ENCODE measurements at places on chromosomes 16 and 17.

DNA sequence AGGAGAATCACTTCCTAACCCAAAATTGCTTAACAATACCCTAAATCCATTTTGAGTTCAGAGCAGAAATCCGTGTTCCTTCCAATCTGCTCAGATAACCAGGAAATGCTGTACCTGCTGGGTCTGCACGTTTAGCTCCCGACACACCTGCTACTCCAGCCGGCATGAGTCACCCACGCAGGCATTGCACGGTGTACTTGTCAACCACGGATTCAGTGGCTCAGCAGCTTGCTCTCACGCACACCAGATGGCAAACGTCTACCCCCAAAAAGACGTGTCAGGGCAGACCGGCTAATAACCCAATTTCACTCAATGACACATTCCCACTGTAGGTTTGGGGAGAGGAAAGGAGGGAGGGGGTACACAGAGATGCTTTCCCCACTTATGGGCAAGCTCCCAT, 468.1 kb downstream of the SOX9 start:
- no peak for DNase-seq

GRCh38 chr17:81075307-81075706, 40.4 kb downstream of the BAIAP2 start:
- no peak for DNase-seq

DNA sequence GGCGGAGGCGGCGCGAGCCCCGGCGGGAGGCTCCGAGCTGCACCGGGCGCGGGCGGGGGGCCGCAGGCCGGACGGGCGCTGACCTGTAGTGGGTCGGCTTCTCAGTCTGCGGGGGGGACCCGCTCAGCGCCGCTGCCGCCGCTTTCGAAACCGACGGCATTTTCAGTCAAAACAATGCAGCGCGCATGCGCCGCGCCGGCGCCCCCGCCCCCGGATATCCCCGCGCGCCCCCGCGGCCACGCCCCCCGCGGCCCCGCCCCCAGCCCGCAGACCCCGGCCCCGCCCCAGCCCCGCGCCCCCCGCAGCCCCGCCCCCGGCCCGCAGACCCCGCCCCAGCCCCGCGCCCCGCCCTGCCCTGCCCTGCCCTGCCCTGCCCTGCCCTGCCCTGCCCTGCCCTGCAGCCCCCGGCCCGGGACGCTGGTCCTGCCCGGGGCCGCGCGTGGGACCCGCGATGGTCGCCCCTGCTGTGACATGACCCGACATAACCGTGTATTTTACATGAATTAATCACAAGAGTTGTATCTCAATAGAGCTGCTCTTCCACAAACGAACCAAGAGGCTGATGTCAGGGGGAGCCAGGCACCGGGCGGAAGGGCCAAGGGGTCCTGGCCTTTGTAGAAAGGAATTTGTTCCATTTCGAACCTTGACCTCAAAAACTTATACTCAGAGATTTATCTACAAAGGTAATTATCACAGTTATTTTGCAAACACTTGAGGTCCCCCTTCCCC, at the start of gene UNKL:
UNKL (minus strand) TSS at position 173 of the 729 bp plus-strand sequence; CDS start at position 160, 13 bp downstream.
- peak; percentile 98 for DNase-seq

DNA sequence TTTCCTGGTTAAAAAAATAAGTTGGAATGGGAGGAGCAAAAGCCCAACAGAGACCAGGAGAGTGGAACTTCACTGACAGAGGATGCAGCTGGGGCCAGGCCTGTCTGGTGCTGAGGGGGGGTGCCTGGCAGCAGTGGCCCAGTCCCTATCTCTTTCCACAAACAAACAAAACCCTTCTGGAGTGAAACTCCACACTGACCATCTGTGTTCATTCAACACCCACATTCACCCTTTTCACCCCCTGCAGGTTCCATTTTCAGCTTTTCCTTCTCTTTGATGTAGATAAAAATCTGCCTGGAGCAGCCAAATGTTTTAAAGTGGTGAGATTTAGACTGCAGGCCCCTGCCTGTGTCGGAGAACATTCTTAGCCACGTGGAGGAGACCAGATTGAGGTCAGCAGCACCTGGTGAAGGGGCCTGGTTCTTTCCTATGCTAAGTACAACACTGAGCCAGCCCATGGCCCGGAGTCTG, 161.4 kb upstream of the CDH11 start:
- DNase-seq = no peak

DNA sequence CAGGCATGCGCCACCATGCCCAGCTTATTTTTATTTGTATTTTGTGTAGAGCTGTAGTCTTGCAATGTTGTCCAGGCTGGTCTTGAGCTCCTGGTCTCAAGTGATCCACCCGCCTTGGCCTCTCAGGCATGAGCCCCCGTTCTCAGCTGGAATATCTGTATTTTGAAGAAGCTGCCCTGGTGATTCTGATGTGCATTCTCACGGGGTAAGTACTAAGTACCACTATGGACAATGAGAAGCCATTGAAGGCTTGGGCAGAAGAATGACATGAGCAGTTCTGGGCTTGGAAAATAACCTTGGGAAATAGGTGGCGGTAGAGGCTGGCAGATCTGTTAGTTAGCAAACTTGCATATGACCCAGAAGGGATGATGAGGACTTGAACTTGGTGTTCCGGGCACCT, 15.6 kb upstream of the NKD1 start:
- no peak for DNase-seq

DNA sequence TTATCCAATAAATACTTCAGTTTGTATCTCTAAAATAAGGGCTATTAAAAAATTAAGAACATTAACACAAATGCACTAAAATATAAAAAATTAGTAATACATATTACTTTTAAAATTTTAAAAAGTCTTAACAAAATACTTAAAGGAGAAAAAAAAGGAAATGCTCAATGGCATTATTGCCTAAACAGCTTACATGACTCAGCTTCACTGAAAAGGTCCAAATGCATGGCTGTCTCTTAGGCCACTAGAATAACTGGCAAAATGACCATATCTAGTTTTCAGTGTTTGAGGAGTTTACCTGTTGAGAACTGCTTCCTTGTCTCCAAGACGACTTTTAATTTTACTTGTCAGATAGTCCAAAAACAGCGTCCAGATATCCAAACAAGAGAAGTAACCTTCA, 66.0 kb downstream of the XPO6 start:
- no peak for DNase-seq

GRCh38 chr16:72764015-72764654, 283.8 kb downstream of the ZFHX3 start:
- DNase-seq = no peak

- no peak for DNase-seq
These were observed 62.5 kb downstream of the WDR59 start for GRCh38 chr16:74922150-74923138.

DNA sequence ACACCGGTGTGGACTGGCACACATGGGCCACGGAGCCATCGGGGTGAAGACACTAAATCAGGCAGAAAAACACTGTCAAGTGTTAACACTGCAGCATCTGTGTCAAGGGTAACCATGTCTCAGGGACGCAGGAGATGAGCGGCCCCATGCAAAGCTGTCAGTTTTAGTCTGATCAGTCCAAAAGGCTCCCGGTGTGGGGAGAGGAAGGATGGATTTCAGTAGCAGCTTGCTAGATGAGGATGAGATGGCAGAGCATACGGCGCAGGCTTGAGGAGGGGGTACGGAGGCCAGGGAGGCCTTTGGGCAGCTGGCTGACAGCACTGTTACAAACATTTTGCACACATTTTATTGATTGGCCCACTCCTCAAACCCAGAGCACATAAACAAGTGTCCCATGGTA, 98.1 kb downstream of the GNAO1 start:
- DNase-seq = no peak

DNA sequence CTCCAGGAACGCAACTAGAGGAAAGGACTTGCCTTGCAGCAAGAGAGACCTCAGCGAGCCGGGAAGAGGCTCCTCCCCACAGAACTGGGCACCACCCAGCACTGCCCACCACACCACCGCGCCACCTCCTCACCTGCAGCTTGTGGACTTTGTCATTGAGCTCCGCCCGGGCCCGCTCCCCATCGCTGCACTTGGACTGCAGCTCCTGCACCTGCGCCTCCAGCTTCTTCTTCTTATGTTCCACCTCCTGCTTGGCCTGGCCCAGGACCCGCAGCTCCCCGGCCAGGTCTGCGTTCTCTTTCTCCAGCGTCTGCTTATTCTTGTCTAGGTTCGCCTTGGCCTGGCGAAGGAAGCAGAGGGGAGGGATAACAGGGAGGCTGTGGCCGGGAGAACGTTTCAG, 76.7 kb downstream of the NDE1 start:
- no peak for DNase-seq

- DNase-seq = no peak
These were observed 27.4 kb upstream of the AQP8 start for GRCh38 chr16:25189305-25189704.

- no peak for DNase-seq
These were observed 9.9 kb upstream of the MEAK7 start for GRCh38 chr16:84514295-84514873.

- no peak for DNase-seq
These were observed 177.7 kb downstream of the MRTFB start for GRCh38 chr16:14248791-14249190.

DNA sequence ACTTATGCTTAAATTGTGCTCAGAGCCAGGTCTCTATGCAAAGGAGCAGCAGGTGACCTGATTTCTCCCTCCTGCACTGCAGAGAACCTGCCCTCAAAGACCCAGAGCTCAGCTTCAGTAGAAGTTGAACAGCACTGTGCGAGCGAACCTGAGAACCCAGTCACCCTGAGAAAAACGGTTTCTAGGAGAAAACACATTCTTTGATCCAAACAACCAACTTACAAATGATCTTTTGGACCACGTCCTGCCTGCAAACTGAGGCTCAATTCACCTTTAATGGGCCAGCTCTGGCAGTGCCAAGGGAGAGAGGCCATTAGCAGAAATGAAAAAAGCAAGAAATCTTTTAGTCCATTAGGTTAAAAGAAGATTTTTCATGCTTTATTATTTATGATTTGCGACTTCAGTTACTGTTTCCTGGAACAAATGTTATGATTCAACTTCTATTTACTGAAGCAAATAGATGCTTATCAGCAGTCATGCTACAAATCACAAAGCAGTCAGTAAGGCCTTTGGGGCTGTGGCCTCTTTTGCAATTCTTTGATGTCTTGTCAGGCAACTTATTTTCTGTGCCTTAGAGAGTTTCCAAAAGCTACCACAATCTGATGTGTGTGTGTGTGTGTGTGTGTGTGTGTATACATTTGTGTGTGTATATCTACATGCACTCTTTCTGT, 65.7 kb upstream of the LRRC37A3 start:
- DNase-seq = peak; percentile 13

- no peak for DNase-seq
These were observed 243.5 kb upstream of the SDK2 start for GRCh38 chr17:73887739-73888138.

GRCh38 chr17:77491921-77492445, 351.2 kb downstream of the SEC14L1 start:
- no peak for DNase-seq

GRCh38 chr16:69703638-69704037, 22.7 kb downstream of the NQO1 start:
- peak; percentile 47 for DNase-seq

DNA sequence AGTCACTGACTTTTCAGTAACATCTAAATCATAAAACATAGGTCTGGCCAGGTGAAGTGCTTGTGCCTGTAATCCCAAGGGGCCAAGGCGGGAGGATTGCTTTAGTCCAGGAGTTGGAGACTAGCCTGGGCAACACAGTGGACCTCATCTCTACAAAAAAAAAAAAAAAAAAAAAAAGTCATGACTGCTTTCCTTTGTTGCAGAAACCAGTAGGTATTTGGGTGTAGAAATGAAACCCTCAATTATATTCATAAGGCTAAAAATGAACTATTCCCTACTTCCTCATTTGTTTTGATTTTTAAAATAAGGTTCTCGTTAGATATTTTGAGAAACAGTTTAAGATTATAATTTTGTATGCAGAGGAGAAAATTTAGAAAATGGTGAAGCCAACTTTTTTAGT, 26.0 kb downstream of the PITPNC1 start:
- no peak for DNase-seq

GRCh38 chr17:27293359-27293897, 486 bp upstream of the WSB1 start:
- DNase-seq = peak; percentile 7

- DNase-seq = no peak
These were observed 39.2 kb downstream of the ADCY7 start for GRCh38 chr16:50305441-50306061.

DNA sequence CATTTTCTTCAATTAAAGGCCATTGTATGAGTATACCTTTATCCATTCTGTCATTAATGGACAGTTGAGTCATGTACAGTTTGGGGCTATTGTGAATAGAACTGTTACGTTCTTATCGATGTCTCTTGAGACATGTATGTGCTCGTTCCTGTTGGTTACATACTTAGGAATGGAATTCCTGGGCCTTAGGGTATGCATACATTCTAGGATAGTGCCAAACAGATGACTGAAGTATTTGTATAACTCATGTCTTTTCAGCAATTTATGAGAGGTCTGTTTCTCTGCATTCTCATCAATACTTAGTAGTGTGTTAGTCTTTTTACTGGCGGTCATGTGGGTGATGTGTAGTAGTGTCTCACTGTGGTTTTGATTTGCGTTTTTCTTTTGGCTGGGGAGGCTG, 81.2 kb downstream of the USP22 start:
- DNase-seq = no peak

DNA sequence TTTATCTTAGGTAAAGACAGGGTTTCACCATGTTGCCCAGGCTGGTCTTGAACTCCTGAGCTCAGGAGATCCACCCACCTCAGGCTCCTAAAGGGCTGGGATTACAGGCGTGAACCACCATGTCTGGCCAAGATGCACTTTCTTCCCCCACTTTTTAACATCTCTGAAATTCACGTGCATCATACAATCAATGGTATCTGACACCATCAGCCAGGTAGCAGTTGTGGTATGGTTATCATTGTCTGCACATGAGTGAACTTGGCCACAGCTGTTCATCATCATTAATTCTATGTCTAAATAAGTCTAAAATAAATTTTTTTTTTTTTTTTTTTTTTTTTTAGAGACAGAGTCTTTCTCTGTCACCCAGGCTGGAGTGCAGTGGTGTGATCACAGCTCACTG, 34.2 kb upstream of the MYLK3 start:
- DNase-seq = no peak

DNA sequence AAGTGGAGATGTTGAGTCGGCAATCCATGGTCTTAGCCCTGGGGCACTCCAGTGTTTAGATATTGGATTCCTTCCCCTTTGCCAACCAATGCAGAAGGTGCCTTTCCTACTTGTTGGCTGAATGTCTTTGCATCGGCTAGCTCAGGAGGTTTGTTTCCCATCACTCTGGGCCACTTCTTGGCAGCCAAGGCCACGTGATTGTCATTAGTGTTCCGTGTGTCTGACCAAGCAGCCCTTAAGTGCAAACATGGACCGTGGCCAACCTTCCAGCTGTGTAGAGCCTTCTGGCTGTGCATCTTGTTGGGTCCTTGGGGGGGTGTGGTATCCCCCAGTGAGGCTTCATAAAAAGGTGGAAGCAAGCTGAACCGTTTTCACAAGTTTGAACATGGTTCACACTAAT, 66.0 kb downstream of the GNAO1 start:
- DNase-seq = no peak
